Activated T-cell treated with anti-CD3 and anti-CD28 coated beads, Interleukin-2, amount 50 U/mL, for 24 hours (primary cell): ENCODE measurements at places on chromosomes 1 and 21.
A peak's percentile ranks its signal among the peaks of the same experiment; 100 is the strongest.

- no peak for DNase-seq
- H3K4me1 ChIP-seq: no peaks in the 10 kb centered on the region
- H3K27ac ChIP-seq: no peak overlapping the region
- H3K36me3 ChIP-seq: no peaks in the 10 kb centered on the region
- no peak overlapping the region for H3K4me3 ChIP-seq
- peaks cover 28% of the 10 kb centered on the region for H3K27me3 ChIP-seq
These were observed 618.8 kb downstream of the MATN1 start for GRCh38 chr1:30104551-30104950.

DNA sequence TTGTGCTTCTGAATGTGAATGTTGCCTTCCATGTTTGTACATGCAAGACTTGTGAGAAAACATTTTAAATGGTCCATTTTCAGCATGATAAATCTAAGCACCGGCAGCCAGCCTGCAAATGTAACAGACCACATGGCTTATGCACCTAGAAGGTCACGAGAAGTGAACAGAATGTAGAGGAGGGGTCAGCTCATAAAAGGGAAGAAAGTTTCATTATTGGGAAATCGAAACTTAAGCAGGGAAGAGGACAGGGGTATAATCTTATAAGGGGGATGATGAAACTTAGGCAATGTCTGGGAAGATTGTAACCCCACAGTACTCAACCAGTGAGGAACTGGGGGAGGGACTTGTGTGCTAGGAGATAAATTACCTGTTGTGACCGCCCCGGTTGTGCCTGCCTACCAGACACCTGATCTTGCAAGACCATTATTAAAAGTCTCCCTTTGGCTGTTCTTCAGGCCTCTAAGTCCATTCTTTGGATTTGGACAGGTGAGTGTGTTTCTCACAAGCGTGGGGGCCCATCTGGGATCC, 37.7 kb upstream of the VN1R5 start:
- H3K36me3 ChIP-seq: no peaks in the 10 kb centered on the region
- no peak overlapping the region for H3K4me3 ChIP-seq
- no peak overlapping the region for H3K27ac ChIP-seq
- peaks cover 15% of the 10 kb centered on the region for H3K4me1 ChIP-seq
- no peak for DNase-seq

DNA sequence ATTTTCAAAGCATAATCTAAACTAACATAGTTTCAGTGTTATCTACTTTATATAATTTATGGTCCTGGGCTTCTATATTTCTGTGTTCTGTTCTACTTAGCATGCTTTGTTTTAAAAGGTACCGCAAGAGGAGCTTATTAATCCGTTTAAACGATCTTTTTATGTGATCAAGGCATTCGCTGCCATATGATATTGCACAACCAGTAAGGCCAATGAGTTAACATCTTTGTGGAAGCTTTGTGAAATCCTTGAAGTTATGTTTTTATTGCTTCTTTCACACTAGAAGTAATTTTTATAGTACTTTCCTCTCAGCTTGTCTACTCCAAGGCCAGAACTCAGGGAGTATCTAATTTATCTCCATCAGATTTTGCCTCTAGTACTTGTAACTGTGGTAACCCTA, 8.9 kb downstream of the LRRC8C start:
- H3K36me3 ChIP-seq: peaks cover 94% of the 10 kb centered on the region
- H3K4me1 ChIP-seq: peaks cover 79% of the 10 kb centered on the region
- no peak for DNase-seq
- no peak overlapping the region for H3K4me3 ChIP-seq
- H3K27ac ChIP-seq: peak overlapping the region; percentile 62

GRCh38 chr1:238254935-238255334, 364.2 kb upstream of the ZP4 start:
- no peak for DNase-seq
- H3K36me3 ChIP-seq: no peaks in the 10 kb centered on the region
- H3K4me3 ChIP-seq: no peak overlapping the region
- H3K4me1 ChIP-seq: no peaks in the 10 kb centered on the region

- H3K4me1 ChIP-seq: peaks cover 49% of the 10 kb centered on the region
- H3K27ac ChIP-seq: peak overlapping the region; percentile 92
- no peaks in the 10 kb centered on the region for H3K27me3 ChIP-seq
- peak overlapping the region; percentile 51 for H3K4me3 ChIP-seq
- no peaks in the 10 kb centered on the region for H3K36me3 ChIP-seq
These were observed 110.4 kb downstream of the PPIAL4G start for GRCh38 chr1:148372731-148373130.

GRCh38 chr1:200379432-200379757, 30.4 kb downstream of the ZNF281 start:
- no peak overlapping the region for H3K27ac ChIP-seq
- H3K27me3 ChIP-seq: no peaks in the 10 kb centered on the region
- no peak overlapping the region for H3K4me3 ChIP-seq
- no peaks in the 10 kb centered on the region for H3K36me3 ChIP-seq
- H3K4me1 ChIP-seq: peaks cover 7% of the 10 kb centered on the region

DNA sequence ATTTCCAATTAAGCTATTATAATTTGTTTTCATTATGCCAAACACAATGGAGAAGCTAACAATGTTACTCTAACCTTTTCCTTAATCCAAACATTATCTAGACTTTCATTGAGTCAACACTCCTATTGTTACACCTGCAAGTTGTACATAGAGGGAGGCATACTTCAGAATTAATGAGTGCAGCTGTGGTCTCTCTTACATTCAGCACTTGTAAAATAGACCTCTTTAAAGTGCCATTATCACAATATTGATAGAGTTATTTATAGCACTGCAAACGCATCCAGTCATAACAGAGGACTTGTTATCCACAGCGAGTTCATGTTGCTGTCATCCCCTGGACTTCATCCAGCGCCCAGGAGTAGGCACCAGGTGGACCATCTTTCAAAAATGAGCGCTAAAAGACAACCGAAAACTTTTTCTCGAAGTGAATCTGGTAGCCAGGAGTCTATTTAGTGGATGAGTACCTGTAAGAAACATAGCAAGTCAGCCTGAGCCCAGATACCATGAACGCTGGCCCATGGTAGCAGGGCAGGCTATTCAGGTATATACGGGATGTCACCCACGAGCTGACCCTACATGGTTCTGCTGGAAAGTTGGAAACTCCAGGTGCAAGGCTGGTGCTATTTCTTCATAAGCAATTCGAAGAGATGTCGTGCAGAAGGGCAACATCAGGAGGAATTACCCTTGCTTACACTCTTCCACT, 70.6 kb upstream of the NFIA start:
- H3K27me3 ChIP-seq: peaks cover 16% of the 10 kb centered on the region
- no peaks in the 10 kb centered on the region for H3K4me1 ChIP-seq
- no peak for DNase-seq
- no peak overlapping the region for H3K4me3 ChIP-seq

- no peak overlapping the region for H3K4me3 ChIP-seq
- no peak for DNase-seq
- peak overlapping the region; percentile 52 for H3K27ac ChIP-seq
- H3K36me3 ChIP-seq: peaks cover 5% of the 10 kb centered on the region
- peaks cover 87% of the 10 kb centered on the region for H3K4me1 ChIP-seq
These were observed 54.1 kb downstream of the LUZP1 start for GRCh38 chr1:23114424-23115079.

- no peak overlapping the region for H3K27ac ChIP-seq
- H3K4me3 ChIP-seq: no peak overlapping the region
- H3K27me3 ChIP-seq: no peaks in the 10 kb centered on the region
- H3K36me3 ChIP-seq: peaks cover 5% of the 10 kb centered on the region
- no peak for DNase-seq
These were observed 191.2 kb downstream of the RERE start for GRCh38 chr1:8625981-8626898.

GRCh38 chr1:47940326-47940725, 56.9 kb downstream of the TRABD2B start:
- H3K36me3 ChIP-seq: no peaks in the 10 kb centered on the region
- peaks cover 16% of the 10 kb centered on the region for H3K27me3 ChIP-seq
- H3K4me3 ChIP-seq: no peak overlapping the region
- no peaks in the 10 kb centered on the region for H3K4me1 ChIP-seq

DNA sequence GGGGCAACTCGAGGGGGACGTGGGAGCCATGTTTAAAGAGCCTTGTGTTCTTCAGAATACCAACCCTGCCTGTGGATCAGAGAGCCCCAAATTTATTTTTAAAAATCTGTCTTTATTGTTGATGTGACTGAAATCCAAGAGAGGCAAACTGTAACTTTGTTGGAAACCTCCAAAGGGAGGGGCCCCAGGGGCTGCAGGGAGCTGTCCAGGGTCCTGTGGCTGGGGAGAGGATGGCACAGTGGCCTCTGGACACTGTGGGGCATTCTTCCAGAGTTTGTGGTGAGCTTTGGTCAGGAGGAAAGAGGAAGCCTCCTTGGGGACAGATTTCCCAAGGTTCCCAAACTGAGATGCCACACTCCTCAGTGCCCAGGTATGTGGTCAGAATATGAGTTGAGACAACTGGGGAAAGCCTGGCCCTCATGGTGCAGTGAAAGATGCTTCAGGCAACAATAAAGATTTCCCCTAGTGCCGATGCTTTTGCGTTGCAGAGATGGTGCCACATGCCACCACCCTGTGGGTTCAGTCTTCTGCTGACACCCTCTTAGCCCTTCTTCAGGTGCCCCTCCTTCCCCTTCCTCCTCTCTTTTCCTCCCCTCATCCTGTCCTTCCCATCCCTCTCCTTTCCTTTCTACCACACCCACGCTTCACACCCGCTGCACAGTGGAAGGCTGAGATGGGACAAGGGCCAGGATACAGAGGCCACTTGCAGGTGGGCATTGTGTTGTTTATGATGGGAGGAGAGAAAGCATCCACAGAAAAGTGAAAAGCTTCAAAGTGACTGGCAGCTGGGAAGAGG, 122.1 kb downstream of the UCK2 start:
- no peak overlapping the region for H3K4me3 ChIP-seq
- H3K27ac ChIP-seq: no peak overlapping the region
- H3K27me3 ChIP-seq: peaks cover 14% of the 10 kb centered on the region
- no peaks in the 10 kb centered on the region for H3K4me1 ChIP-seq

DNA sequence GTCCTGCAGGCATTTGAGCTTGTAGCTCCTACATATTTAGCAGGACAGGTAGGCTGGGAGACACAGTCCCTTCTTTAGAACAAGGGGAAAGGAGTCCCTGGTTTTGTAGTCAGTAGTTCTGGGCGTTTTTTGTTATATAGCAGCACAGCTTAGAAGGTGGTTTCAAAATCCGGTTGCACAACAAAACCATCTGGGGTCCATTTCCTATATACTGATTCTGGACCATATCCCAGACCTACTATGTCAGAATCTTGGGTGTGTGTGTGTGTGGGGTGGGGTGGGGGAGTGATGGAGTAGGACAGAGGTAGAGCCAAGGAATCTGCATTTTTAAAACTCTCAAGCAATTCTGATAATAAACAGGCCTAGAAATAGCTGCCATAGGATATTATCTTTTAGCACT, 21.6 kb downstream of the METTL13 start:
- H3K4me3 ChIP-seq: no peak overlapping the region
- no peak overlapping the region for H3K27ac ChIP-seq
- peaks cover 14% of the 10 kb centered on the region for H3K4me1 ChIP-seq
- H3K27me3 ChIP-seq: no peaks in the 10 kb centered on the region

- no peak overlapping the region for H3K27ac ChIP-seq
- H3K4me1 ChIP-seq: no peaks in the 10 kb centered on the region
- H3K36me3 ChIP-seq: no peaks in the 10 kb centered on the region
- H3K4me3 ChIP-seq: no peak overlapping the region
- peaks cover 4% of the 10 kb centered on the region for H3K27me3 ChIP-seq
These were observed 65.4 kb upstream of the IFFO2 start for GRCh38 chr1:19021845-19022244.

- H3K4me3 ChIP-seq: no peak overlapping the region
- H3K27ac ChIP-seq: no peak overlapping the region
- no peak for DNase-seq
- H3K27me3 ChIP-seq: peaks cover 5% of the 10 kb centered on the region
These were observed 142.1 kb upstream of the PTGFR start for GRCh38 chr1:78348496-78349284.

GRCh38 chr1:205543351-205544301, 39.2 kb downstream of the CDK18 start:
- H3K27me3 ChIP-seq: peaks cover 66% of the 10 kb centered on the region
- no peak for DNase-seq
- H3K36me3 ChIP-seq: no peaks in the 10 kb centered on the region
- H3K4me3 ChIP-seq: peak overlapping the region; percentile 27
- H3K27ac ChIP-seq: no peak overlapping the region

GRCh38 chr1:3683992-3684391, 31.7 kb downstream of the TP73 start:
- no peak for DNase-seq
- H3K36me3 ChIP-seq: no peaks in the 10 kb centered on the region
- H3K4me1 ChIP-seq: peaks cover 3% of the 10 kb centered on the region
- no peak overlapping the region for H3K27ac ChIP-seq

- no peak overlapping the region for H3K27ac ChIP-seq
- DNase-seq: no peak
- no peaks in the 10 kb centered on the region for H3K36me3 ChIP-seq
These were observed 79.3 kb downstream of the SLC35F3 start for GRCh38 chr1:233983811-233984210.

DNA sequence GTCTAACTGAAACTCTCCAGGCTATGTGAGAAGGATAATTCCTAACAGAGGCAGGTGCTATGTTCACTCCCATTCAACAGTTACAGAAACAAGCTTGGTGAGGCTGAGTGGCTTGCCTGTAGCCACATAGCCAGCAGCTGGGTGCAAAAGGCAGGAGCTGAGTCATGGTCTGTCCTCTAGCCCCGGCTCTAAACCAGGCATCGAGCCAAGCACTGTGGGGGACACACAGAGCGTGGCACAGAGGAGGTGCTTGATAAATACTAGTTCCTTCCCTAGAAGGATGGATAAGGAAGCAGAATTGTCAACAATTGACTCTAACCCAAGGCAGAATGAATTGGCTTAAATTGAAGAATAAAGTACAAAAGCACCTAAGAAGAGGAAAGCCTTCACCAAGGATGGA, 10.4 kb upstream of the KCNA2 start:
- no peak overlapping the region for H3K4me3 ChIP-seq
- peaks cover 30% of the 10 kb centered on the region for H3K4me1 ChIP-seq
- no peak for DNase-seq

- no peak overlapping the region for H3K4me3 ChIP-seq
- H3K36me3 ChIP-seq: no peaks in the 10 kb centered on the region
These were observed 321.7 kb upstream of the USP25 start for GRCh38 chr21:15408089-15408488.

DNA sequence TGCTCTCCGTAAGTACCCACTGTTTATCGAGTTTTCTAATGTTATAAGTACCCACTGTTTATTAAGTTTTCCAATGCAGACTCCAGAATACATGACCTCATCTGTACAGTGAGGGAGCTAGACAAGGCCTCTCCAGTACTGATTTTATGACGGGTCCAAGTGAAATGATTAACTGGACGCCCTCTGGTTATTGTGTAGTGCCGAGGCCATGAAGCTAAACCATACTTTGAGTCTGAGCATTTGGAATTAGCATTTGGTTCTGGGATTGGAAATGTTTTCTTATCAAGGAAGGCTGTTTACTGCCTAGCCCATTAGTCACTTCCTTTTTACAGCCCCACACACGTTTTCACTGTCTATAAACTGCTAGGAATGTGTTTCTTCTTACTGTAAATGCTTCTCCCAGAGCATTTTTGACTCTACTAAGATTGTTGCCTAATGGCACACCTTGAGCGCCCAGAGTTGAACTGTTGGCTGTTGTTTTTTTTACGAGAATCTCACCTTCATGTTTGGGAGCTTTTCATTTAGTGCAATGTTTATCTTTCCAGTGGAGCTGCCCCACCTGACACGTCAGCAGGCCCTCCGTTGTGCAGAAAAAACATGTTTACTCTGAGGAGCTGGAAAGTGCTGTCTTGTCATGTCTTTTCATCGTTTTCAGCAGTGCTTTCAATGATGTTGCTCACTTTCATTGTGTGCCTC, 26.9 kb downstream of the SPATA46 start:
- DNase-seq: no peak
- peaks cover 6% of the 10 kb centered on the region for H3K27me3 ChIP-seq
- H3K27ac ChIP-seq: no peak overlapping the region
- H3K4me1 ChIP-seq: no peaks in the 10 kb centered on the region
- H3K36me3 ChIP-seq: no peaks in the 10 kb centered on the region
- H3K4me3 ChIP-seq: no peak overlapping the region
